AG08395 (cell line): ENCODE measurements at places on chromosomes 13 and 19.

GRCh38 chr19:17751912-17752273 is 616 bp downstream of the FCHO1 start:
- no peak for DNase-seq

DNA sequence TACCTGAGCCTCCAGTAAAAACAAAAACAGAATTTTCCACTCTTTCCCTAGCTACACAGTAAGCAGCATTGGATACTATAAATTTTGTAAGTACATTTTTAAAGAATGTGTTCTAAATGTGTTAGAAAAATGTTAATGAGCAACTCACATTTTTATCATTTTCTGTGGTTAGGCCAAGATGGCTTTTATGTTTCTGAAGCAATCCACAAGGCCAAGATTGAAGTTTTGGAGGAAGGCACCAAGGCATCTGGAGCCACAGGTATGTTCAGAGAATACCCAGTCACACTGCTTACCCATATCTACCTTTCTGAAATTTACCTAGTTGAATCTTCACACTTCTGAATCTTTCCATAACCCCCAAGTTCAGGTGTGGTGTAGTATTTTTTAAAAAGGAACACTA is 21.6 kb downstream of the SERPINE3 start:
- DNase-seq: peak; percentile 10

- DNase-seq: no peak
These were observed 74.4 kb downstream of the ALOX5AP start for GRCh38 chr13:30809787-30810186.

DNA sequence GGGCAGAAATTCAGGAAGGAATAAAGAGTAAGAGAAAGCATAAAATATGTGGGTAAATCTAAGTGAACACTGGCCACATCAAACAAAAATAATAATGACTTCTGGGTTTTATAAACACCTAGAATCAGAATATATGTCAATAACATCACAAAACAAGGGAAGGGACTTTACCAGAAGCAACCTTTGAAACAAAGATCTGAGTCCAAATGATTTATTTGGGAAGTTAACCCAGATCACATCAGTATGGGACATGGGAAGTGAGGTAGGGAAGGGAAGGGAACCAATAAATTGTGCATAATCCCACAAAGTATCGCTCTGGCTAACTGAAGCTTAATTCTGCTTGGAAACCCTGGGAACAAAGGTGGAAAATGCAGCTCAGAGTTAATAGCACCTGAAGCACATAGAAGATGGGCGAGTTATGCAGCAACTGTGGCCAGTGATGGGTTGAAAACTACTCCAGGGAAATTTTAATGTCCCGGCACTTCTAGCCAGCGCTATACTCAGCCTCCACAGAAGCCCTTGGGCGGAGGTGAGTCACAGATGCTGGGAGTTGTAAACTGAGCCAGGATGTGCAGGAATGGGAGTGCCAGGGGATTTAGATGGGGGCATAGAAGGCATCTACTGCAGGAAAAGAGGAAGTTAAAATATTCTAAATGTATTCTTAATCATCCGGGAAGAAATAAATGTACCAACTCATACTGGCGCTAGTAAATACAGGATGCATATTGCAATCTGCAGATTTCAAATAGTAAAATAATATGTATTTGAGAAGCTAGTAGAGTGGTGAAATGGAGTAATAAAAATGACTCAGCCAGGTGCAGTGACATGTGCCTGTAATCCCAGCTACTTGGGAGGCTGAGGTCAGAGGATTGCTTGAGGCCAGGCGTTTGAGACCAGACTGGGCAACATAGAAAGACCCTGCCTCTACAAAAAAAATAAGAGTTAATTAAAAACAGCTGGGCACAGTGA is 34.2 kb upstream of the CEBPG start:
- DNase-seq: no peak

- DNase-seq: peak; percentile 43
These were observed 11.4 kb downstream of the FCHO1 start for GRCh38 chr19:17762505-17763229.

DNA sequence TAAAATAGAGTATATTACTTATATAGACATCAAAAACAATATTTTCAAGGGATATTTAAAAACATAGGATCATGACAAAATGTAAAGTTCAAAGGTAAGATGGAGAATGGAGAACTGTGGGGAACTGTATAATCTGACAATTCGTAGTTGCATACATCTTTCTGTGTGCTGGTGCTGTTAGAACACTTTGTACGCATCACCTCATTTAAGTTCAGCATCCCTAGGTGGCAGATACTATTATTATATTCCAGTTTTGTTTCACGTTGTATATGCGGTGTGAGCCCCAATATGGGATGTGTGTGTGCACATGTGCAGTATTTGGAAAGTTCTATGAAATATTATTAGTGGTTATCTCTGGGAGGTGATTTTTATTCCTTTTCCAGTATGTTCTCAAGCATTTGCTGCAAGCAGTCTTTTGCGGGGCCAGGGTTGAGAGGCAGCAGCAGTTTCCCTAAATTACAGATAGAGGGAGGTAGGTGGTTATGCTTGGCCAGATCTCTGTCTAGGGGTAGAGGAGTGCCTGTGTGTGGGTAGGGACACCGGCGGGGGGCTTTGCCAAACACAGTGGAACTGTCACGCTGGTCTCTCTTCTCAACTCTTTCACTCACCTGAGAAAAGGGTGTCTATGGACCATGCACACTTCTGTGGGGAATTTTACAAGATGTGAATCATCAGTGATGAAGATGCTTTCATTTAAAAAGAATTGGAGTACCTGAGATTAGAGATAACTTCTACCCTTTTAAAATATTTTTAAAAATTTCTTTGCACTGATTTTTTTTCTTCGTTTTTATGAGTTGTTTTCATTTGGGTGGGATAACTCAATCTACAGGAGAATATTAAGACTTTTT is 55.6 kb upstream of the ALOX5AP start:
- peak; percentile 37 for DNase-seq

DNA sequence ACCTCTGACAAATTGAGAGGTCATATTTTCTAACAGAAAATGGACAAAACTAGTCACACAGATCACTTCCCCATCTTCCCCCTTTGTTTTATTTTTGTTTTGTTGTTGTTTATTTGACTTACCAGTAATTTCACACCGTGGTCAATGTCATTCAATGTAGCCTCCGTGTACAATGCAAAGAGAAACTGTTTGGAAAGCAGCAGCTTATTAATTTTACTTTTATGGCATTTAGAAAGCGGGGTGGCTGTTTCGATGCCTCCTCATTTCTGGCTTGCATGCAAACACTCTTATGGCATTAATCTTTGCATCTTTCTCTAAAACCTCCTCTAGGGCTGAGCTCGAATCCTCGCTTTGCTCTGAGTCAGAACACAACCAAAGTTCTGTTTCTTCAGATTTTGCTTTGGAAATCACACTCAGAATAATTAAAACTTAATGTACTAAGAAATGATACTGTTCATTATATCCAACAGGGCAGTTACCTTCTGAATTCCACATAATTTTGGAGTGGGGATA is 77.0 kb downstream of the ZNF536 start:
- DNase-seq: no peak

- DNase-seq: no peak
These were observed at the start of gene RASGRP4 for GRCh38 chr19:38425810-38426466. Gene RASGRP4, minus strand, starts transcription at chr19:38426219. Its CDS starts 128 bp downstream, at chr19:38426091.

- no peak for DNase-seq
These were observed 5.9 kb downstream of the SLAIN1 start for GRCh38 chr13:77703408-77703807.

- DNase-seq: peak; percentile 56
These were observed 1.0 kb downstream of the MBOAT7 start for GRCh38 chr19:54188215-54188871.

- no peak for DNase-seq
These were observed 7.3 kb upstream of the KCTD4 start for GRCh38 chr13:45208132-45208531.

DNA sequence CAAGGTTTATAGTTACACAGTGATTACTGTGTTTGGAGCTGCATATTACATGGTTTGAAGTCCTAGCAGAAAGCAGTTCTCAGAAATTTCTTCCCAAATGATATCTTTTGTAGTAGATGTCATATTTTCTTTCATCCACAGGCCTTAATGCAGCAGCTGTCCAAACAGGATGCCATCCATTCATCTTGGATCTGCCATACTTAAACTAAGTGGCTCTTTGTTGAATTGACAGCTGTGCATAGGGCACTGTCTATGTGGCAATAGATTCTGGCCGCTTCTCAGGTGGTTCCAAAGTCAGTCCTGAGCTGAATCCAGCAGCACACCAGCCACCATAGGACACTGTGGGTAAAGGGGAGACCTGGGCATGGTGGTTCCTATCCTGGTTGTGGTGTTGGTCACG is 41.6 kb upstream of the SPRY2 start:
- no peak for DNase-seq

DNA sequence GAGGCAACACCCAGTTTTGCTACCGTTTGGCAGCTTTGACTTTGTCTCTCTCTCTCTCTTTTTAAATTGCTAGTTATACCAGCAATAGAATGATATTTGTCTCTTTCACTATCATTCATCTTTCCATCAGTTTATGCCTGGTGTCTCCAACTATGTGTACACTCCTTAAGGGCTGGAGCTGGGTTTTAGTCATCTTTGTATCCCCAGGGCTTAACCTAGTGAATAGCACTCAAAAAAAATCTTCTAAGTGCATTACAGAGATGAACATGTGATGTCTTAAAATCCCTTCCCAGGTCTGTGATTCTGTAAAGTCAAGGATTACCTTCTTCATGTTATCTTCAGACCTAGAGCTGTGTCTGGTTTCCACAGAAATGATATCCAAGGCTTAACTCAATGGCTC is 7.8 kb upstream of the UBL3 start:
- DNase-seq: no peak

DNA sequence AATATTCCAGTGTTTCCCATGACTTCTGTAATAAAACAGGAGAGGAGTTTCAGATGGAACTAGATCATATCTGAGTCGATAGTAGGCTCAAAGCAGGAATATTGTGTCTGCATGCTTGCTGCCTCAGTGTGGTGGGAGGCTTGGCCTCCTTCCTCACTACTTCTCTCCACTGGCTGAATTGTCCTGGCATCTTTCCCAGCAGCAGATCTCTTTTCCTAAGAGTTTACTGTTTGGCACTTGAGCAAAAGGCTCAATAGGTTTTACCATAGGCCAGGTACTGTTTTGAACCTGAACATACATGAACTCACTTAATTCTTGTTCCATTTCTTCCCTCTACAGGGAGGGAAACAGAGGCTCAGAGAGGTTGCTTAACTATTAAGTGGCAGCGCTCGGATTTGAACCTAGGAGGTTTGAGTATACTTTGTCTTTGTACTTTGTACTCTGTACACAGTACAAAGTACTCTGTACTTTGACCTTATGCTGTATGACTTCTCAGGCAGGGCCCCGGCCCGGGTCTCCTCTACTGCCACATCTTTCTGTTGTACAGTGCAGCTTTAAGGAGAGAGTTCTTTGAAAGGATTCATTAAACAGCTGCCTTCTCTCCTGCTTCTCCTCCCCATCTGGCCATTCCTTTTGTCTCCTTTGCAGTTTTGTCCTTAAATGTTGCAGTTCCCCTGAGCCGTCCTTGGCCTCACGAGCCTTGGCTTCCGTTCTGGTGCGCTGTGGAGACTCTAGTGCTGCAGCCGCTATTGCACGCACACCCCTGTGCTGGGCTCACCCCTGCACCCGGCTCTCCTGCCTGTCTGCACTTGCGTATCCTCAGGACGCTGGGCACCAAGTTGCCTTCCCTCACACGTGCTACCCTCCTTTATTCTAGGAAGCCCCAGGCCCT is 8.1 kb downstream of the B3GLCT start:
- DNase-seq: peak; percentile 52

GRCh38 chr13:52348983-52349780 is 56.8 kb downstream of the THSD1 start:
- DNase-seq: peak; percentile 60

DNA sequence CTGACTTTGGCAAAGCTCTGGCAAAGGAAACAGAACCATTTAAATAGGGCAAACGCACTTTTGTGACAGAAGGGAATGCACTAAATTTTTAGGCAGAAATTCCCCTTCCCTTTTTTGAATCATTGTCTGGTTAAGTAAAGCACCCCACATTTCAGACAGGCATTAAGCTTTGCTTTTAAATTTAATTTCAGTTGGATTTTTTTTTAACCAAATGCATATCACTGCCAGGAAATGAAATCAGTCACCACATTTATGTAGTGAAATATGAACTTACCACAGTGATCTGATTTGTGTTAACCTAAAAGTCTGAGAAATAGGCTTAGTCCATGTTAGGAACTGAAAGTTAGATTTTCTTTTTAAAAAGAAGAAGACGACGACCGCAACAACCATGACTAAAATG is 10.8 kb downstream of the GPR183 start:
- no peak for DNase-seq

DNA sequence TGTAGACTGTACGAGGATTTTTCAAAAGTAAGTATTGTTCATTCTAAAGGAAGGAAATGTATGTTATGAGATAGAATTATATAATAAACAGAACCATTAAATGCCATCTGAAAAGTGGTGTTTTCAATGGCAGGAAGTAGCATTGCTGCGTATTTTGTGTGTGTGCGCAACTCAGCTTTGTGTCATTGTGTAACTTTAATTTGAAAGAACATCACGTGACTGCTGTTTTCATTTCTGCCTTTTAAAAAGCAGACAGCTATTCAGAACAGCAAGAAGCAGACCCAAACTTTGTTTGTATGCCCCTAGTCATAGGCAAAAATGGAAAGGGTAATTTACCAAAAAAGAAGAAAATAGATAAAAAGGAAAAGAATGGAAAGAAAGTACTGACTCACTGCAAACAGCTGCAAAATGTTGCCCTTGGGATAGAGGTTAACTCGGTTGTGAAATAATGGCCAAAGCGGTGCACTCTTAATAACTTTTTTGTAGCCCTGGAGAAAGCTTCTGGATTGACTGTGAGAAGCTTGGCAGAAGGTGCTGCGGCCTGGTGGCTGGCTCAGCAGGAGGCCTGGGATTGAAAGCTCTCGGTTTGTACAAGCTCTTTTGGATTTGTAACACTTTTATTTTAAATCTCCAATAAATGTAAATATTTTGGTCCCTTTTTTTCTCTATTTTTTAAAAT is 97.3 kb downstream of the GGACT start:
- peak; percentile 4 for DNase-seq

GRCh38 chr13:94590744-94591143 is 5.2 kb downstream of the TGDS start:
- no peak for DNase-seq

- peak; percentile 88 for DNase-seq
These were observed 117.4 kb downstream of the ESD start for GRCh38 chr13:46679369-46680120.

DNA sequence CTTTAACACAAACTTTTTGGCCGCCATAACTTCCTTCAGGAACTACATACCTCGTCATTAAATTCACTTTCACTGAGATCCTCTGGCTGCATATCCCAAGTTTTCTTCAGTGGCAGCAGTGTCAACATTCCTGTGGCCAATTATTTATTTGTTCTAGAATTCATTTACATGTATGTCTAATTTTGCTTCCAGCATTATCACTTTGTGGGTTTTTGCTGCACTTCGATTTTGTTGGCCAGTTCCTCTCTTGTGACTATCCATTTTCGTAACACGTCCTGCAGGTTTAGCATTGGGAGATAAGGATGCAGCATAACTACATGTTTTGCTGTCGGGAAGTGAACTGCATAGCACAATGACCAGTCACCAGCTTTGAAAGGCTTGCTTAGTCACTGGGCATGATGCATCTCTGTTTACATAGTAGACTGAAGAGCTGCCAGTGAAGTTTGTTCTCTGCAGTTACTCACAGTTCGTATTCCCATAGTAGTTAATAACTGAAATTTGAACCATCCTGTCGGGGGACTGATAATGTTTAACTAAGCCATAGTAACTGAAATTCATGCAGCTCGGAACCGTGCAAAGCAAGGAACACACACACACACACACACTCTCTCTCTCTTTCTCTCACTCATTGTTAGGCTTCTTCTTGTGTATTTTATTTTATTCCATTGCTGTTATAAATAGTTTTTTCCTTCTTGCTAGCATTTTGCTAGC is 28.3 kb downstream of the ZNF507 start:
- DNase-seq: peak; percentile 92
